ENCODE measurements at places on chromosomes 3 and 15. TPM values are rescaled to one million over a fixed set of nuclear protein-coding genes. Genes with fewer than 3 reads are reported as not detected.

NR2E3 gene
- total RNA-seq = not detected

ARGFX gene
- not detected for total RNA-seq

DNA sequence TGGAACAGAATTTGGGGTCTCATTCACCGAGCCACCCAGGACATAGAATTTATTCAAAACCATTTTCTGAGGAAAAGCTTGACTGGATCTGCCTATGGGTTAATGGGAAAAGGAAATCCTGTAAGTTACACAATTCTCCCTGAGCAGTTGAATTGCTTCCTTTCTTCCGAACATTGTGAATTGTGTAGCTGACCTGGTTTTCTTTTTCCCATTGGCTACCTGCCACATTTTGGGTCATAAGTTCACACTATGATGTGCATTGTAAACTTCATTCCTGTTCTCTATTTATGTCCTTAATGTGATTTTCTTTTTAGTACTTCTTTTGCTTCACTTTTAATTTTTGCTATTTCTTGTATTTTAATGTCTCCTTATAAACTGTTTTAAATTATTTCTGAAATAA is 386.0 kb upstream of the LRRC3B start:
- no peaks in the 10 kb centered on the region for H3K4me1 ChIP-seq
- no peaks in the 10 kb centered on the region for H3K36me3 ChIP-seq
- DNase-seq = no peak
- H3K27me3 ChIP-seq = no peaks in the 10 kb centered on the region
- no peak overlapping the region for H3K4me3 ChIP-seq
- no peak overlapping the region for H3K27ac ChIP-seq

GRCh38 chr3:13043656-13044055 is 29.6 kb downstream of the IQSEC1 start:
- peaks cover 69% of the 10 kb centered on the region for H3K4me1 ChIP-seq
- H3K27me3 ChIP-seq = no peaks in the 10 kb centered on the region
- peak overlapping the region; percentile 35 for H3K27ac ChIP-seq

- no peak for DNase-seq
- H3K27ac ChIP-seq = no peak overlapping the region
- H3K4me1 ChIP-seq = peaks cover 12% of the 10 kb centered on the region
- H3K36me3 ChIP-seq = no peaks in the 10 kb centered on the region
Observed at GRCh38 chr3:138348754-138349739, 668 bp downstream of the MRAS start.

- no peaks in the 10 kb centered on the region for H3K27me3 ChIP-seq
- H3K27ac ChIP-seq = no peak overlapping the region
- no peaks in the 10 kb centered on the region for H3K36me3 ChIP-seq
- H3K4me1 ChIP-seq = no peaks in the 10 kb centered on the region
- no peak for DNase-seq
Observed at GRCh38 chr3:171186817-171187500, 160.4 kb upstream of the SLC2A2 start.

GRCh38 chr3:21435871-21436270 is 315.1 kb downstream of the ZNF385D start:
- no peaks in the 10 kb centered on the region for H3K4me1 ChIP-seq
- no peak overlapping the region for H3K4me3 ChIP-seq
- no peak overlapping the region for H3K27ac ChIP-seq
- DNase-seq = no peak

DNA sequence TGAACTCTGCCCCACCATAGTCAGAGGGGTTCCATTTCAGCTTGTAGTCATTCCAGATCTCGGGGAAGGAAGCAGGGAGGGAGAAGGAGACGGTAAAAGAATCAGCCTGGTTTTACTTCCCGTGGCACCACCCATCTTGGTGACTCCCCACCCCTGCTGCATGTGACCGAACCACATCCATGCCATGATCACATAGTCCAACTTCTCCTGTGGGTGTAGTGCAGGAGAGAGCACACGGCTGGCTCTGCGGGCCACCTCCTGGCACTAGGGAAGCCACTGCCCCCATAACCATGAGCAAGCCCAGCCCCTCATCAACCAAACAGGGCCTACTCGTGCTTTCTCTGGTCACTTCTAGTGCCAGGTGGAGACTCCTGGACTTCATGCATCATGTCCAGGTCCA is 3.7 kb downstream of the CHRNA3 start:
- H3K4me1 ChIP-seq = peaks cover 5% of the 10 kb centered on the region
- no peak overlapping the region for H3K4me3 ChIP-seq
- peaks cover 23% of the 10 kb centered on the region for H3K27me3 ChIP-seq
- no peak for DNase-seq
- H3K36me3 ChIP-seq = no peaks in the 10 kb centered on the region

DNA sequence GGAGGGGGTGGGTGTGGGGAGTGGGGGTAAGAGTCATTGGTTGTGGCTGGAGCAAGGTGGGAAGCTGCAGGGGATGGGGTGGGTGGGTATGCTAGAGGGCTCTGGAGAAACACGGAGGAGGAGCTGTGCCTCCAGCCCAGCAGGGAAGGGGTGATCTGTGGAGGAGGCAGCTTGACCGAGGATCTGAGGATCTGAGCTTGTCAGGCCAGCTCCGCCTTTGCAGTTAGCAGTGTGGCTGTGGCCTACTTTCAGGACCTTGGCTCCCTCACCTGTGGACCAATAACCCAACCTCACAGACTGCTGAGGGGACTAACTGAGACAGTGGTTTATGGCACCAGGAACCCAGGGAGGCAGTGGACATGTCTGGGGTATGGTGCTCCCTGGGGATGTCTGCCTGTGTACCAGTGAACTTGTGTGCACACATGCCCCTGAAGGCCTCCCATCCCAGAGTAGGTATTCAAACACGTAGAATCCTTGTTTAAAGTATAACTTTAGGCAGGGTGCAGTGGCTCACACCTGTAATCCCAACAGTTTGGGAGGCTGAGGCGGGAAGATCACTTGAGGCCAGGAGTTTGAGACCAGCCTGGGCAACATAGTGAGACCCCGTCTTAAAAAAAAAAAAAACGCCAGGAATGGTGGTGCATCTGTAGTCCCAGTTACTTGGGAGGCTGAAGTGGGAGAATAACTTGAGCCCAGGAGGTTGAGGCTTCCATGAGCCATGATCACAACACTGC is 52.5 kb upstream of the LINGO1 start:
- no peaks in the 10 kb centered on the region for H3K36me3 ChIP-seq
- H3K4me1 ChIP-seq = no peaks in the 10 kb centered on the region
- H3K4me3 ChIP-seq = no peak overlapping the region
- H3K27me3 ChIP-seq = peaks cover 24% of the 10 kb centered on the region
- no peak for DNase-seq

DNA sequence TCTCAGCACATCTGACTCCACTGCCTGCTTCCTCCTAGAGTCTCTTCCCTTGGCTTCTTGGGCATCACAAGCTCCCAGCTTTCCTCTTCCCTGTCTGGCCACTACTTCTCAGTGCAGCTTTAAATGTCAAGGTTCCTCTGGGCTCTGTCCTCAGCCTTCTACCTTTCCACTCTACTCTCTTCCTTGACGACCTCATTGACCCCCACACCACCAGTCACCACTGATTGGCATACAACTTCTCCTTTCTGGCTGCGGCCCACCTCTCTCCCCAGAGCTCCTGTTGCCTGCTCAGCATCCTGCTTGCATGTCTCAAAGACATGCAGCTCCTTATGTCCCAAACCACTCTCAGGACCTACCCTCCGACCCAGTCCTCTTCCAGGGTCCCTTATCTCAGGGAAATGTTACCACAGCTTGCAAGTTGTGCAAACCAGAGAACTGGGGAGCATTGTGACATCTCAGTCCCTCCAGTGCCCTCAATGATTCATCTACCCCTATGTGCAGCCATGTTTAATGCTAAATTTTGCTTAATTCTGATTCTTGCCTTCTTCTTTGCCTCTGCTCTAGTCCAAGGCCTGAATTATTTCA is 49.9 kb downstream of the TRPM1 start:
- DNase-seq = no peak
- H3K36me3 ChIP-seq = no peaks in the 10 kb centered on the region
- peak overlapping the region; percentile 20 for H3K27ac ChIP-seq
- no peak overlapping the region for H3K4me3 ChIP-seq

DNA sequence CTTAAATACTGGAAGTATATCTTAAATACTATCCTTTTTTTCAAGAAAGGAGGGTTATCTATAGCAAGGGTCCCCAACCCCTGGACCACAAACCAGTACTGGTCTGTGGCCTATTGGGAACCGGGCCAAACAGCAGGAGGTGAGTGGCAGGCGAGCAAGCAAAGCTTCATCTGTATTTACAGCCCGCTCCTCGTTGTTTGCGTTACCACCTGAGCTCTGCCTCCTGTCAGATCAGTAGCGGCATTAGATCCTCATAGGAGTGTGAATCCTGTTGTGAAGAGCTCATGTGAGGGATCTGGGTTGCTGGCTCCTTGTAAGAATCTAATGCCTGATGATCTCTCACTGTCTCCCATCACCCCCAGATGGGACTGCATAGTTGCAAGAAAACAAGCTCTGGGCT is 26.1 kb downstream of the SUMF1 start:
- no peak overlapping the region for H3K27ac ChIP-seq
- H3K27me3 ChIP-seq = no peaks in the 10 kb centered on the region
- no peak overlapping the region for H3K4me3 ChIP-seq

DNA sequence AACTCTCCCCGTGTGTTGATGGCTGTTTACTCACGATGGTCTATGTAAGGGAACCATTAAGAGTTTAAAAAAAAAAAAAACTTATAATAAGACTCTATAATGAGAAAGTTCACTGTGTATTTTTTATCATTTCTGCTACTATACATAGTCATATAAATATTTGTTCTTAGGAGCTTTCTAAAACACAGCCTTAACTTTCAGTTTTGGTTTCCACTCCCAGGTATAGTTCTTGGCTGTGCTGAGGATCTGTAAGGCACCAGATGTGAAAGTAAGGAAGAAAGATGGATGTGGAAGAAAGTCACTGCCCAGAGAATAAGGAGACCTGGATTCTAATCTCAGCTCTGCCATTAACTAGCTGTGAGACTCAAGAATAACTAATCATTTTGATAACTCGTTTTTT is 101.9 kb upstream of the THBS1 start:
- H3K4me1 ChIP-seq = no peaks in the 10 kb centered on the region
- H3K27me3 ChIP-seq = no peaks in the 10 kb centered on the region
- H3K4me3 ChIP-seq = no peak overlapping the region
- no peaks in the 10 kb centered on the region for H3K36me3 ChIP-seq
- DNase-seq = no peak

DNA sequence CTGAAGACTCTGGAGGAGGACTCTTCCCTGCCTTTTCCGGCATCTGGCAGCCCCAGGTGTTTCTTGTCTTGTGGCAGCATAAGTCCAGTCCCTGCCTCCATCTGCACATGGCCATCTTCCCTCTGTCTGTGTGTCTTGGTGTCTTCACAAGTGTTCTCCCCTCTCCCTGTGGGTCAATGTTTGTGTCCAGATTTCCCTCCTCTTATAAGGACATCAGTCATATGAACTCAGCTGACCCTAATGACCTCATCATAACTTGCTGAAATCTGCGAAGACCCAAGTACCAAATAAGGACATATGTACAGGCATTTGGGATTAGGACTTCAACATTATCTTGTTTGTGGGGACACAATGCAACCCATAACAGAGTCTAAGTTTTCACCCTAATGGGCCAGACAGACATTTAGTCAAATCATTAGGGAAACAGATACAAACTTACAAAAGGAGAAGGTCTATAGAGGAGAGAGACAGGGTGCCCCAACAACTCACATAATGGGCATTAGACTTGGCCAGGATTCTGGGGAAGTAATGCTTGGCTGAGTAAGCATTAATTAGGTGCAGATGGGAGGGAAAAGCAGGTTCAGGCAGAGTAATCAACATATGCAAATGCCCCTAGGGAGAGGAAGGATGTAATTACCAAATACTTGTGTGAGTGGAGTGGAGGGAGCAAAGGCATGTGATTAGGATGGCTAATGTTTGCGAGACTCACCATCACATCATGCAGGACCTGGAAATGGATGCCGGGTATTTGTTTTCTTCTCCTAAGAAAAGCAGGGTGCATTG is 372.8 kb upstream of the TBL1XR1 start:
- no peak for DNase-seq
- H3K36me3 ChIP-seq = no peaks in the 10 kb centered on the region
- peaks cover 17% of the 10 kb centered on the region for H3K4me1 ChIP-seq
- H3K4me3 ChIP-seq = no peak overlapping the region

DNA sequence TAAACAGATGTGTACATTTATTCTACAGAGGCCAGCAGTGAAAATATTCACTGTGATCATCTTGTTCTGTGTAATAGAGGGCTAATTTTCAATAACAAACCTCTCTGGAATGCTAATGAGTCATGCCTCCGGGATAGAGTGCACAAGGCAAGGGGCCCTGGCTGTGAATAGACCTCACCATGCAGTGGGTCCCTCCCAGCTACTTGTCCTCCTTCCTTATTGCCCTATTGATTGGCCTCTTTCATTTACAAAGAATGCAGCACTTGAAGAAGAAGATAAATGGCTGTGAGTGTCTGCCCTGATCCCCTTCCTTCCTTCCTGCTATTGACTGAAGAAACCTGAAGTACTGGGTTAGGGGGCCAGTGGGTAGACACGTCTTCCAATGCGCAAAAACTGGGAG is 436.3 kb downstream of the WDR72 start:
- H3K27ac ChIP-seq = no peak overlapping the region
- no peaks in the 10 kb centered on the region for H3K36me3 ChIP-seq
- DNase-seq = no peak
- no peaks in the 10 kb centered on the region for H3K27me3 ChIP-seq

DNA sequence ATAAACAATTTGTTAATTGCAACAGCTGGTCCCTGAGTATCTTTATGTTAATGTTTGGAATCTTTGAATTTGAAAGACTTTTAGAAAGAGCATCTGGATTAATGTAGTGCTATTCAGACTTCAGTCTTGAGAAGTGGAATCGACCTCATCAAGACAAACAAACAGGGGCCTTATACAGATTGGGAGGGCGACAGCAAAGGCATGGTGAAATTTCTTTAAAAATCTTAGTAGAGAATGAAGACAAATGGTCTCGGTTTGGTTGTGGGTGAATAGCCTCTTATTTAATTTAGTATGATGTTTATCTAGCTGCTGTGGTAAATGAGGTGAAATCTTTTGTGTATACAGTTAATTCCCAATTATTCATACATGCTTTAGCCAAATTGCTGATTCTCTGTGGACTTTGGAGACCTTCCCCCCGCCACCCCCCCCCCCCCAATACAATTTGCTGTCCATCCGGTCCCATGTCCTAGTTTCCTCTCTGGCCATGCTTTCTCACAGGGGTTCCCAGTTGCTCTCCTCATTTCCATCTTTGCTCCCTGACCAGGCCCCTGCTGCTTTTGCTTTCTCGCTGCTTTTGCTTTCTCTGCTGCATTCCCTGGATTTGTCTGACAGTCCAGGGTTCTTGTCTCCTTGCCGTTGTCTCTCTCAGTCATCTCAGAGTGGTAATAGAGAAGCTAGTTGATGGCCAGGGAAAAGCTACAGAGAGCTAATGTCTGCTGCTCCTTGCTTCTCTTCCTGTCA is 135.3 kb downstream of the FNDC3B start:
- no peaks in the 10 kb centered on the region for H3K36me3 ChIP-seq
- no peaks in the 10 kb centered on the region for H3K27me3 ChIP-seq

DNA sequence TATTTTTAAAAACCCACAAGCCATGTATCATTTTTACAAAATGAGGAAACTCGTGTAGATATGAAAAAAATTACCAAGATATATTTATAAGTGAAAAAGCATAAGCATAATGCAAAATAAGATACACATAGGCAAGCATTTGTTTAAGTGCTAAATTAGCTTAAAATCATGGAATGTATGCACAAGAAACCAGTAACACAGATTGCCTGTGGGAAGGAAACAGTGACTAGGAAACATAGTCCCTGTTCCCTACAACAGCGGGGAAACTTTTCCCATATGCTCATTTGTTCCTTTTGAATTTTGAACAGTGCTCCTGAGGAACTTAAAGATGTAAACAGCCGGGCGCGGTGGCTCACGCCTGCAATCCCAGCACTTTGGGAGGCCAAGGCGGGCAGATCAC is 169.5 kb downstream of the PDE8A start:
- H3K4me1 ChIP-seq = no peaks in the 10 kb centered on the region
- no peak for DNase-seq
- no peaks in the 10 kb centered on the region for H3K36me3 ChIP-seq
- no peak overlapping the region for H3K27ac ChIP-seq
- H3K4me3 ChIP-seq = no peak overlapping the region
- H3K27me3 ChIP-seq = peaks cover 12% of the 10 kb centered on the region

Data from activated B cell treated with CpG ODN at 0.5 μM for 24 hours (primary cell).